Activated CD4-positive, alpha-beta T cell treated with anti-CD3 and anti-CD28 coated beads, Interleukin-2, amount 50 U/mL, for 1 hour (primary cell): ENCODE measurements at places on chromosomes 6 and 20.

DNA sequence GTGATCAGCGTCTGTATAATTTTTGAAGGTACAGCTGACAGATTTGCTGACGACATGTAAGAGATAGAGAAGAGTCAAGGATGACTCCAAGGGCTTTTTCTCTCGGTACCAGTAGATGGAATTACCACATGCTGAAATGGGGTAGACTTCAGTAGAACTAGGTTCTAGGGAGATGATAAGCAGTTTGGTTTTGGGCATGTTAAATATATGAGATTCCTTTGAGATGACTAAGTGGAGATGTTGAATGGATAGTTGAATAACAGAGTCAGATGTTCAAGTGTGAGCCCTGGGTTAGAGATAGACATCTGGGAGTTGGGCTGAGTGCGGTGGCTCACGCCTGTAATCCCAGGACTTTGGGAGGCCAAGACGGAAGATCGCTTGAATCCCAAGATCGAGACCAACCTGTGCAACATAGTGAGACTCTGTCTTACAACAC, 50.0 kb downstream of the PHF20 start:
- no peak for DNase-seq

- no peak for DNase-seq
These were observed 1.2 kb downstream of the CST7 start for GRCh38 chr20:24950128-24950835.

DNA sequence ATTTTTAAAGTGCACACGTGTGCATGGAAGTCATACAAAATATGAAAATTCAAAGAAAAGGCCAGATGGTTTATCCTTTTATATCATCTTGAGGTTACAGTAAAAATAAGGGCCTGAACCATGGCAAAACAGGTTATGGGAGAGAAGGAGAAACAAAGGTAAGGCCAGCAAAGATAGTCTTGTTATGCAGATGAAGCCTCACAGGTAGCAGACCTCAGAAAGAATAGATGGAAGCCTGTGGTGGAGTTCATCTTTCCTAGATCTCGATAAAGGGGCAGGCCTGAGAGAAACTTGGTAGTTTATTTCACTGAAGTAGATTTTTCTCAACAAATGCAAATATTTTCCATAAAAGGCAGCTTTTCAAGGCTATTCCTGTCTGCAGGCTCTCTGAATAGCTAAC, 693.8 kb downstream of the KHDRBS2 start:
- DNase-seq = no peak

DNA sequence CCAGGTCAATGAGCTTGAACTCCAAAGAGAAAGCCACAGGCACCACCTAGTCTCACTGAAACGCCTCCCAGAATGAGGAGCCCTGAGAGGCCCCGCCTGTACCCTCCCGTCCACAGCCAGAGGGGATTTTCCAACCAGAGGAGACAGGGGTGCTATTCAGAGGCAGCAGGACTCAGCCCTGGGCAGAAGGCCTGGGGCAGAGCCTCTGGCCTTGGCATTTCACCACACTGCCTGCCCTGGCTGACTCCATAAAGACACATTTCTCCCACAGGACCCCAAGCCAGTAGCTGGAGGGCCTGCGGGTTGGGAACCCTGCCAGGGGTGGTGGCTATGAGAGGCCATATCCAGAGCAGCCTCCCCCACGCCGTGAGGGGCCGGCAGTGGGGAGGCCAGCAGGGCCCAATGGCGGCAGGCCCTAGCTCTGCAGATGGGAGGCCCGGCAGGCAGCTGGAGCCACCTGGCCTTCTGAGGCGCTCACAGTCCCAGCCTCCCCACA, 159.3 kb downstream of the PREX1 start:
- no peak for DNase-seq

DNA sequence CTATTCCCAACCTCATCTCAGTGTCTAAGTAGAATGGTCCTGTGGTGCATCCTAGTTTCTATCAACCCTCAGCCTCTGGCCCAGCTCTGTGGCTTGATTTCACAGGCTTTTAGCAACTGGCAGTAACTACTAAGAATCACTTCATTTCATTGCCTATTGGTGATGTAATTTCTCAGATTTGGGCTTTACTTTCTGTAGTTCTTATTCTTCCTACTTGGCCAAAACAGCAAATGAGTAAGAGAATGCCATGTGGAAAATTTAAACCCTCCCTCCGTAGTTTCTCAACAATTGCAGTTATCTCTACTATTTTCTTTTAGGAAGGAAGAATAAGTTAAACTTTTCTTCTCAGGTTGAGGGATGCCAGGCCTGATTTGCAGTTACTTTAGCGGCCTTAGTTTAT, 387.3 kb downstream of the CDKAL1 start:
- no peak for DNase-seq

GRCh38 chr6:124573953-124574352, 388.3 kb upstream of the RNF217 start:
- DNase-seq = no peak

GRCh38 chr20:8689337-8689736, 379.6 kb upstream of the PLCB4 start:
- no peak for DNase-seq

- no peak for DNase-seq
These were observed 73.8 kb downstream of the SASH1 start for GRCh38 chr6:148416330-148416965.

GRCh38 chr6:169075211-169075914, 178.3 kb downstream of the THBS2 start:
- no peak for DNase-seq

- DNase-seq = no peak
These were observed 71.8 kb upstream of the ZNF184 start for GRCh38 chr6:27544612-27545260.

DNA sequence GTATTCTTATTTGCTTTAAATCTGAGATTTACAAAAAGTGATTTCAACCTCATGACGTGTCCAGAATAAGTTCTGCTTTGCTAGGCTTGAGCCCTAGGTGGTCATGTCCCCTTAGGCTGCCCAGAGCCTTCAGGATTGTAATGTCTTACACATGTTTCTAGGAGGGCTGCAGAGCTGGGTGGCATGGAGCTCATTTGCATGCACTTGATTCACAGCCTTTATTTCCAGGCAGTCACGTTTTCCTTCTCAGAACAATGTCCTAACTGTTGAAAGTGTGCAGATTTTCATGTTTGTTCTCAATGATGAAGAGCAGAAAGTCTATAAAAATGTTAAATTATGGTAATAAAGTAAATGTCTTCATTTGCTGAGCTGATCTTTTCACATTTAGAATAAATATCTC, 448.6 kb upstream of the SOX4 start:
- no peak for DNase-seq

GRCh38 chr6:102068349-102068929, 674.9 kb downstream of the GRIK2 start:
- DNase-seq = no peak

- no peak for DNase-seq
These were observed 5.8 kb upstream of the SLC52A3 start for GRCh38 chr20:774016-774659.

GRCh38 chr6:35368038-35368887, 25.9 kb downstream of the PPARD start:
- DNase-seq = no peak
